Kidney tubule cell (primary cell): ENCODE measurements at places on chromosomes 5 and 9.

GRCh38 chr5:72465601-72466563, 41.3 kb downstream of the ZNF366 start:
- DNase-seq = peak; percentile 70

- no peak for DNase-seq
These were observed 106.6 kb downstream of the ARHGAP26 start for GRCh38 chr5:142876817-142877216.

DNA sequence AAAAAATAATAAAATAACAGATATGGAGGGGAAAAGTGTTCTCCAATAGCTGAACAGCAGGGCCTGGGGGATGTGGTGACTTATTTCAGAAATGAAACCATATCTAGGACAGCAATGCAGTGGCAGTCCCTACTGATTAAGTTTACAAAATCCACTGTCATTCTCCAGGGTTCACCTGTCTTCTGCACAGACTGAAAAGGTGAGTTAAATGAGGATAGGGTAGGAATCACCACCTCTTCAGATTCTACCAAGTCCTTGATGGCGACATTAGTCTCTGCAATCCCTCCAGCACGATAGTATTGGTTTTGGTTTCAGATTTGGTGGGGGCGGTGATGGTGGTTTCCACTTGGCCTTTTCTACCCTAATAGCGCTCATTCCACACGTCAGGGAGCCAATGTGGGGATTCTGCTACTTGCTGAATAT, 32.3 kb upstream of the NPM1 start:
- DNase-seq = no peak

- peak; percentile 11 for DNase-seq
These were observed 2.9 kb downstream of the RPS23 start for GRCh38 chr5:82275216-82275664.

DNA sequence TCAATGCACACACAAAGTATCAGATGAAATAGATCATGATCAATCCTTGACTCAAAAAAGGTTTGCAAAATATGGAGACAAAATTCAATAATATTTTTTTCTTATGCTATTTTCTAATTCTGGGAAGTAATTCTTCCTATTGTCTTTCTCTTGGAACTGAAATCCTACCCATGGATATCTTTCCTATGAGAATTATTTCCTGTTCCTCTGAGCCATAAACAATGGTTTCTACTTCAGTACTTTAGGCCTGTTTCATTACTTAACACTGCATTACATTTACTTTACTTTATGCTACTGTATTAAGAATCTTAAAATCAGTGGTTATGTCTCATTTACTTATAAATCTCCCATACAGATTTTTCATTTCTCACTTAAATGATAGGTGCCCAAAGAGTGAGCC, 1025.4 kb upstream of the ACO1 start:
- no peak for DNase-seq

DNA sequence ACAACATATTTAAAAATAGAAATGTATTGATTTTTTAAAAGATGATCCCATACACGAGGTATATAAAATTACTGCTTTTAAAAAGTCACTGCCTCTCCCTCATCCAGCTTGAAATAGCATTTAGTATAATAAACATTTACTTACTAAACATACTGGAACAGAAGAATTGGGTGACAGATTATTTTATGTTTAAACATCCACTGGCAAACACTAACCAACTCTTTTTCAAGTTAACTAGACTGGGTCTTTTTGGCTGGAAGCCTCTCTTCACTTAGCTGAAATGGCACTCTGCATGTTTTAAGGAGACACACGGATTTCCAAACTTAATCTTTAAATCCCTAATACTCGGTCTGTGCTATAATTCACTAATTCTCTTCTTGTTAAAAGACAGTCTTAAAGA, 19.0 kb downstream of the CTXN3 start:
- no peak for DNase-seq

- no peak for DNase-seq
These were observed 311.4 kb downstream of the TLE4 start for GRCh38 chr9:79883073-79883645.

- DNase-seq = no peak
These were observed 79.3 kb downstream of the SHB start for GRCh38 chr9:37989701-37990100.

GRCh38 chr9:83387401-83388185, 150.6 kb downstream of the FRMD3 start:
- no peak for DNase-seq

DNA sequence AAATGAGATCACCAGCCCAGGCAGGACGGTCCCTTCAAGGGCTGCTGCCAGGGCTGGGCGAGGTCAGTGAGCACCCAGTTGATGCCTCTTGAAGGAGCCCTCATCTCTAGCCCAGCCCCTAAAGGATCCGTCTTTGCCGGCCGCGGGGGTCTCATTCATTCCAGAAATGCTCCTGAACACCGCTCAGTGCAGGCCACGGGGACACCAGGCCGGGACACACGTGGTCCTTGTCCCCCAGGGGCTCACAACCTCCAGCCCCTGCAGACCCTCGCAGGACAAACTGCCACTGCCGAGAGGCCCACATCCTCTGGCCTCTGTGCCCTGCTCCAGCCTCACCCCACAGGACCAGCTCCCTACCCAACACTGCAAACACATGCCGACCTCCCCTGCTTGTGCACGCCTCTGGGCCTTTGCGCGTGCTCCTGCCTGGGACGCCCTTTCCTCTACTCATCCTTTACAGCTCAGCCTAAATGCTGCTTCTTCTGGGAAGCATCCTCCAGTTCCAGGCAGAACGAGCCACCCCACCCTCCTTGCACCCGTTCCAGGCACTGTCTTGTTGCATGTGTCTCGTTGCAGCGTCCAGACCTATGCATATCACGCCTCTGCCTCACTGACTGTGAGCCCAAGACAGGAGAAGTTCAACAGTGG, 10.3 kb upstream of the LAMC3 start:
- DNase-seq = no peak

DNA sequence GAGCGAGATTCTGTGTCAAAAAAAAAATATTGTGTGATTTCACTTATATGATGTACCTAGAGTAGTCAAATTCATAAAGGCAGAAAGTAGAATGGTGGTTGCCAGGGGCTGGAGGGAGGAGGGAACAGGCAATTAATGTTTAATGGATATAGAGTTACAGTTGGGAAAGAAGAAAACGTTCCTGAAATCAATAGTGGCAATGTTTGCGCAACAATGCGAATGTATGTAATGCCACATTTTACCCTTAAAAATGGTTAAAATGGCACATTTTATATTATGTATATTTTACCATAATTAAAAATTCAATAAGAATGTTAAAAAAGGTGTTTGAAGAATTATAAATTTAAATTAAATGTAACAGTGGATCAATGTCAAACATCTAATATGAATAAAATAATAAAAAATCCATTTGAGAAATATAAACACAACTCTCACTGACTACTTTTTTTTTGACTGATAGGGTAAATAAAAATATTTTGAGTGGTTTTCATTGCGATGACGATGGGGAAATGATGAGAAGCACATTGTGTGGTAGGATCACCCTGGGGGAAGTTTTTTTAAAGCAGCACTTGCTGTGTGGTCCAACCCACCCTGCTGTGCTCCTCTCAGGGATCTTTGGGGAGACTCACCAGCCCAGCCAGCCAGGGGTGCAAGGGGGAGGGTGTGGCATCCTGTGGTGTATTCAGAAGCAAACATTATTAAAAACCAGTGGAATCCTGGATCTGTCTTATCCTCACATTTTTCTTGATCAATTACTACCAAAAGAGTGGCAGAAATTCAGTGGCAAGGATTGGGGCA, 4.3 kb downstream of the FYB1 start:
- no peak for DNase-seq

DNA sequence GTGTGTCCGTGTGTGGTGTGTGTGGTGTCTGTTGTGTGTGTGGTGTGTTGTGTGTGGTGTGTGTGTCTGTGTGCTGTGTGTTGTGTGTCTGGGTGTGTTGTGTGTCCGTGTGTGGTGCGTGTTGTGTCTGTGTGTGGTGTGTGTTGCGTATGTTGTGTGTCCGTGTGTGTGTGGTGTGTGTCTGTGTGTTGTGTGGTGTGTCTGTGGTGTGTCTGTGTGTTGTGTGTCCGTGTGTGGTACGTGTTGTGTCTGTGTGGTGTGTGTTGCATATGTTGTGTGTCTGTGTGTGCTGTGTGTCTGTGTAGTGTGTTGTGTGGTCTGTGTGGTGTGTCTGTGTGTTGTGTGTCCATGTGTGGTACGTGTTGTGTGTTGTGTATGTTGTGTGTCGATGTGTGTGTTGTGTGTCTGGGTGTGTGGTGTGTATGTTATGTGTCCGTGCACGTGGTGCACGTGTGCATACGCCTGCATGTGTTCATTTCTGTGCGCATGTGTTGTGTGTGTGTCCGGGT, 72.3 kb downstream of the KCNT1 start:
- DNase-seq = no peak

GRCh38 chr5:135218790-135219568, 180.1 kb downstream of the MACROH2A1 start:
- no peak for DNase-seq

DNA sequence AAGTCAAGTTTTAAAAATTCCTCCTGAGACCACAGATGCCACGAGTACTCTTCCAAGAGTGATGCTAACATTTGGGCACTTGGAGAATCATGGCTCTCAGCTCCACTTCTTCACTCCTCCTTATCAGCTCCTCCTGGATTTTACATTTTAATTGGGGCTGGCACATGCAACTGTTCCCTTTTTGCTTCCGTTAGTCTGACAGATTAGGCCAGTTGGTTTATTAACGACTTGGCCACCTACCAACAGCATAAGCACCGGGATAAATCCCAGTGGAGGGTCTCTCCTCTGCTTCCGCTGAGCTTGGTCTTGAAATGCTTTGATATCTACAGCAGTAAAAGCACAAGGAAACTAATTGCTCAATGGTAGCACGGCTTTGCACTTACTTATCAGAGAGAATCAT, 134.6 kb upstream of the RASEF start:
- no peak for DNase-seq

GRCh38 chr5:173984218-173984617, 4.8 kb upstream of the C5orf47 start:
- DNase-seq = peak; percentile 41

- no peak for DNase-seq
These were observed 275.0 kb downstream of the NR2F1-AS1 start for GRCh38 chr5:93305984-93306383.

DNA sequence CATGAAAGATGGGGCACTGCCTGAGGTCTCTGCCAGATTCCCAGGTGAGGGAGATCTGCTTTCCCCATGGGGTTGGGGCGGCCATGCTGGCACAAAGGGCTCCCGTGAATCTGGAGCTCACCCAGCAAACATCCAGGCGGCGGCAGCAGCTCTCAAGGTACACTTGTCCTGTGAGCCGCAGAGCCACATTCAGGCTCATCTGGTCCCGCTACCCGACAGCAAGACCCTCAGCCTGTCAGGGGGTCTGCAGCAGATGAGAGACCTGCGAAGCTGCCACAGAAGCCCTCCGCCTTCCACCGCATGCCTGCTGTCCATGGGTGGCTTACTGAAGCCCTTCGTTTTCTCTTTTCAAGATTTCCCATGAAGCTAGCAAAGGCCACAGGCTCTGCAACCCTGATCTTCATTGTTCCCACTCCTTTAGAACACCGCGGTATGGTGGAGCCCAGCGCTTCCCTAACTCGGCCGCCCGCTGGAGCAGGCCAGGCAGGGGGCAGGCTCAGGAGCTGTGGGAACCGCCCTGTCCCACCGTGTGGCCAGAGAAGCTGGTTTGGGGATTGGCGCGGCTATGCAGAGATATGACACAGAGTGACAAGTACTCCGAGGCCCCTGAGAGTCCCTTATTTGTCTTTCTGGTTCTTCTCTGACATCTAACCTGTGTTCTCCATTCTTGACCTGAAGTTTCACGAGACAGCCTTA, 8.8 kb downstream of the LRRC14B start:
- no peak for DNase-seq

GRCh38 chr5:142746532-142747433, 23.4 kb upstream of the ARHGAP26 start:
- no peak for DNase-seq

DNA sequence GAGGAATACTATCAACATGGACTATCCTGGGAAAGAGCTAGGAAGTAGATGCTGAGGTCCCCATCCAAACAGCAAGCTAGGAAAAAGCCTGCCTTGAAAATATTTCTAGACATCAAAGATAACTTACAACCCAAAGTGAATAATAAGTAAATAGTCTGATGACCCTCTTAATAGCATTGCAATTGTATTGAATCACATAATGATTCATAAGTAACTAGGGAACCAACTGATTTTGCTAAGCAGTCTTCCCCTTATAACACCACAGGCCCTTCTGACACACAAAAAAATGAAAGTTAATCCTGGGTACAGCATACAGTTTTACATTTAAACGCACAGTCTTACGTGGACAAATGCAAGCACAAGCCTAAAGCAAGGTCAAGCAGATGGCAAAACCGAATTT, 199.3 kb downstream of the RFK start:
- peak; percentile 50 for DNase-seq

DNA sequence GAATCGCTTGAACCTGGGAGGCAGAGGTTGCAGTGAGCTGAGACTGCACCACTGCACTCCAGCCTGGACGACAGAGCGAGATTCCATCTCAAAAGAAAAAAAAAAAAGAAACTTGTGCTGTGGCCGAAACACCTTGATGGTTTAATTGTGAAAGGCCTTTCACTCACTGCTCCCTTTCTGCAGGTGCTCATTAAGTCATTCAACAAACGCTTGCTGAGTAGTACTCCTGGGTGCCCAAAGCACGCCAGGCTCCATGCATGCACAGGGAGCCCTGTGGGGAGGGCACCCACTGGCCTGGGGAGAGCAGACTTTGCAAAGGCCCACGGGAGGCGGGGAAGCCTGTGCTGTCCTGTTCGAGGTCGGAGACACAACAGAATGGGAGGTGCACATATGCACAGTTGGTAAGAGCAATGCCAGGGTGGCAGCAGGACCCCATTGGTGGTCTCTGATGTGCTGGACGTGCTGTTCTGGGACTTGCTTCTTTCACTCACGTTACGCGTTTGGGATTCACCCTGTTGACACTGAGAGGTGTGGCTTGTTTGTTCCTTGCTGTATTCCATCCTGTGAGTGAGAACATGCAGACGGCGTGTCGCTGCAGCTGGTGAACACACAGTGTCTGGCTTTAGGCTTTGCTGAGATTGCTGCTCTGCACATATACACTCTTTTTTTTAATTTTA, 3.0 kb upstream of the ENTPD2 start:
- DNase-seq = no peak

DNA sequence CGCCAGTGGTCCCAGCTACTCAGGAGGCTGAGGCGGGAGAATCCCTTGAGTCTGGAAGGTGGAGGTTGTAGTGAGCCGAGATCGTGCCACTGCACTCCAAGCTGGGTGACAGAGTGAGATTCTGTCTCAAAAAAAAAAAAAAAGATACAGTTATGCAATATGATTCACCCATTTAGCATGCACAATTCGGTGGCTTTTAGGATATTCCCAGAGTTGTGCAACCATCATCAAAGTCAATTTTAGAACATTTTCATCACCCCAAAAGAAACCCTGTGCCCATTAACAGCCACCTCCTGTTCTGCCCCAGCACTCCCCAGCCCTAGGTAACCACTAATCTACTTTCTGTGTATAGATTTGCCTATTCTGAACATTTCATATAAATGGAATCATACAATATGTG, 4.3 kb upstream of the DHFR start:
- DNase-seq = no peak

DNA sequence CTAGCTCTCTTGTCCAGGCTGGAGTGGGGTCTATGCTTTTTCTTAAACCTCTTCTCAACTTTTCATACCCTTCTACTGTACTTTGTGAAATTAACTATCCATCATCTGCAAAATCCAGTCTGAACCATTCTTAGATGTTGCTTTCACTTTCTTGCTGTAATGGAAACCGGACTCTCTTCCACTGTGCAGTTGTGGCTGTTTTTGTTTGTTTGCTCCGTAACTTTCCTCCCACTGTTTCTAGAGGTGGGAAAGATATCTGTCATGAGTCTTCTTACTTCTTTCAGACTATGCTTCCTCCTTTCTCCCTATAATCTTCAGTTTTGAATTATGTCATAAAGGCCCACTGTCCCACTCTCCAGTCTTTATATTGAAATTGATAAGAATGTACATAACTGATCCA, 6.5 kb downstream of the TNPO1 start:
- DNase-seq = no peak
